ENCODE measurements at places on chromosomes 12 and 14.

- peak; percentile 66 for DNase-seq
These were observed 11.0 kb downstream of the OR6S1 start for GRCh38 chr14:20630340-20631022.

DNA sequence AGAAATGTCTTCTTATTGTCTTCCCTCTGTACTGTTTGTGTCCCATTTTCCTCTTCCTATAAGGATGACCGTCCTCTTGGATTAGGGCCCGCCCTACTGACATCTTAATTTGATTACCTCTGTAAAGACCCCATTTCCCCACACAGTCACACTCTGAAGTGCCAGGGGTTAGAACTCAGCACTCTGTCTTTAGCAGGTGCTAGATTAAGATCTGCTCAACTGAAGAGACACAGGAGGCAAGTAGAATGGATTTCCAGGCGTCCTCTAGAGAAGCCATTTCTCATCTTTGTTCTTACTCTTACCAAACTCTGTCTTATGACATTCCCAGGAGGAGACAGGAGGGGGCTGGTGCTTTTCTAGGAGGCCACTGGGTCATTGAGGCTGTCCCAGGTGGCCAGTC is 50.8 kb downstream of the VCPKMT start:
- no peak for DNase-seq

DNA sequence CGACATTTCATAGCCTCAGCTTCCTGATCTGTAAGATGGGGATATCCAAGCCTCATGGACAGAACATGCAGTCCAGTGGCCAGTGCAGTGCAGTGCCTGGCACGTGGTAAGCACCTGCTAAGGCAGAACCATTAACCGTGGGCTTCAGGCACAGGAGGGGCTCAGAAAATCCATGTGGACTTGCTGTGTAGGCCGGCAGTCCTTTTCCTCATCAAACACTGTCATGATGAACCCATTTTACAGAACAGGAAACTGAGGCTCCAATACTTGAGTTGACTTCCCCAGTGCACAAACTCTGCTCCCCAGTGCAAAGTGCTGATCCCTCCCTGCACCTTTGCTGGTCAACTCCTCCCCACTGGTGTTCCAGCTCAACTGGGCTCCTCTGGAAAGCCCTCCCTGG is 18.0 kb downstream of the TRPV4 start:
- DNase-seq, result no peak

DNA sequence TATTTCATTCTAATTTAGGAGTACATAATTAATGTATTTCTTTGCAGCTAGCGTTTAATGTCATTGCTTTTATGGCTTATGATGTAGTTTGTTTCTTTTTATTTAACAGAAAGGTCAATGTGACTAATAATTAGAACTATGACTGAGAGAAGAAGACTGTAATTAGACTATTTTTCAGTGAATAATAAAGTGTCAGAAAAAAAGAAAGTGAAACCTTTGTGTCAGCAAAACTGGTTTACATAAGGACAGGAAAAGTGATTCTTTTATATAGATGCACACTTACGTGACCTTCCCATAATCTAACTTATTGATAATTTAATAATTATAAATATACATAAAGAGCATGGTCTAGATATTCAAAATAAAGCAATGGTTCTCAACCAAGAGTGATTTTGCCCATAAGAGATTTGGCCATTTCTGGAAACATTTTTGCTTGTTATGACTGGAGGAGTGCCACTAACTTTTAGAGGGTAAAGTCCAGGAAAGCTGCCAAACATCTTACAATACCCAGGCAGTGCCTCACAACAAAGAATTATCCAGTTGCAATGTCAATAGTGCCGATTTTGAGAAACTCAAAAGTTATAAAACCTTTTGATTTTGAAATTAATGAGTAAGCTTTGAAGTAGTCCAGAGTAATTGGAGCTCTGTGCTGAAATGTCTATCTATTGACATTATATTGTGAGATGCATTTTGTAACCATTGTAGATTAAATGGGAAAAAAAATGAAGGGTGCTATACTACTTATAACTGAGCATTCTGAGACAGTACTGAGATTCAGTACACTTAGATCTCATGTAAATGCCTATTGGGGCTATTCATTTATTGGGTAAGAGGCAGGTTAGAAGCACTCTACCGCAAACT is 227.1 kb downstream of the C12orf50 start:
- no peak for DNase-seq

DNA sequence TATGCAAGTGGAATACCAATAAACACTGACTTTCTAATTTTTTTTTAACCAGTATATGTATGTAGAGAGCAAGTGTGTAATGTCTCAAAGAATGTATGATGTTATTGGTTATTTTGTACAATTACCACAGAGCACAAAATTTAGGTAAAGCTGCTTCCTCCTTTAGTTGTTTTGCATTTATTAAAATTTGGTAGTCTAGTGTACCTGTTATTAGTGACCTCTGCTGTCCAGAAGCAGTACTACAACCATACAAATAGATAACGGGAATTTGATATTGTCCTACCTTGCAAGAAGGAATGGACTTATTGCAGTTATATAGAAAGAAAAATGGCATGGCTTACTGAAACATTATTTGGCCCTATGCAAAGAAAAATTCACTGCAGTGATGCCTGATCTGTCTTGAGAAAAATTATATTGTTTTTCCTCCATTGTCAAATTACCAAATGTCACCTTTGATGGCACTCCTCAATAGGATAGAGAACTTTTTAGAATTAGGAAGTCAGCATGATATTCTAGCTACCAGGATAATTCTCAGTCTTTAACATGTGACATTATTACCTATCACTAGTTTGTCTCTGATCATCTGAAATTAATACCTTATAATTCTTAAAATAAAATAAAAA is 153.9 kb upstream of the RMST start:
- DNase-seq, result peak; percentile 45

GRCh38 chr12:132243596-132244310 is 85.6 kb downstream of the GALNT9 start:
- DNase-seq, result no peak

GRCh38 chr14:101377069-101377468 is 184.2 kb upstream of the DIO3 start:
- no peak for DNase-seq

DNA sequence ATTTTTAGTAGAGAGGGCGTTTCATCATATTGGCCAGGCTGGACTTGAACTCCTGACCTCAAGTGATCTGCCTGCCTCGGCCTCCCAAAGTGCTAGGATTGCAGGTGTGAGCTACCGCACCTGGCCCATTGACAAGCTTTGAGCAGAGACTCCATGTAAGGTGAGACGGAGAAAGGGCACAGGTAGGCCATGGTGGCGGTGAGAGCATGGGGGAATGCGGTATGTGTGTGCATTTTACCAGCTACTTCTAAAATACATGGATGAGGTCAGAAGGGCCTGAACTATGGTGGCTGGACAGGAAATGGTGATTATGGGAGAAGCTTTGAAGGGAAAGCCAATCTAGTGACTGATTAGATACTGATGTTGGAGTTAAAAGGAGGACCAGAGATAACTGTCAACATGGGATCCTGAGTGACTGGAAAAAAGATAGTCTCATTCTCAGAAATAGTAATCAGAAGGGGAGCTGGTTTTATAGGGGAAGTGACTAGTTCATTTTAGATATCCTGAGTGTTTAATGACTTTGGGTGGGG is 21.9 kb upstream of the PTPRB start:
- DNase-seq, result no peak

- DNase-seq, result no peak
These were observed 36.6 kb upstream of the CLMN start for GRCh38 chr14:95356245-95356869.

GRCh38 chr14:99612071-99612737 is 8.2 kb upstream of the CCDC85C start:
- no peak for DNase-seq

GRCh38 chr14:32004300-32004699 is 72.8 kb upstream of the ARHGAP5 start:
- DNase-seq, result no peak

GRCh38 chr14:65555358-65555757 is 142.8 kb downstream of the FUT8 start:
- no peak for DNase-seq

- DNase-seq, result no peak
These were observed 59.3 kb upstream of the SLC24A4 start for GRCh38 chr14:92263681-92264080.

DNA sequence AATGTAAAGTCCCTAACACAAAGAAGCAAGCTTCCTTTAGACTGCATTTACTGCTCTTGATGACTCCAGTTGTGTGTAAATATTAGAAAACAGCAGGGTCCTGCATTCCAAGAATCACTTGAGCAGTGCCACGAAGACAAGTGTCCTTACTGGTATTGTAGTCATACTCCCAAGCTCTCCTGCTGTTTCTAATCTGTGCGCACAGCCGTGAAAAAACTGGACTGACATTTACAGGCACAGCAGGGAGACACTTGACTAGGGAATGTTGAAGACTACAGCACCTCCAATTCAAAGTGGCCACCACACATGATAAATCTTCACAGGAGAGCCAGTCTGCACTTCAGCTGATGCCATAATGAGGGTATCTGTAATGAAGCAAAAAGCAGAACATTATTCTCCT is 91.4 kb downstream of the VRK1 start:
- no peak for DNase-seq

GRCh38 chr12:13864081-13864673 is 117.2 kb downstream of the GRIN2B start:
- peak; percentile 87 for DNase-seq

- DNase-seq, result no peak
These were observed 84.1 kb upstream of the MED13L start for GRCh38 chr12:116361414-116362223.

- no peak for DNase-seq
These were observed 25.1 kb downstream of the DYRK4 start for GRCh38 chr12:4587108-4587507.

- no peak for DNase-seq
These were observed 19.8 kb downstream of the MMAB start for GRCh38 chr12:109553483-109553882.

Measured in Caco-2 (cell line).